ENCODE measurements at places on chromosomes 13 and 19.
A peak's percentile ranks its signal among the peaks of the same experiment; 100 is the strongest.

DNA sequence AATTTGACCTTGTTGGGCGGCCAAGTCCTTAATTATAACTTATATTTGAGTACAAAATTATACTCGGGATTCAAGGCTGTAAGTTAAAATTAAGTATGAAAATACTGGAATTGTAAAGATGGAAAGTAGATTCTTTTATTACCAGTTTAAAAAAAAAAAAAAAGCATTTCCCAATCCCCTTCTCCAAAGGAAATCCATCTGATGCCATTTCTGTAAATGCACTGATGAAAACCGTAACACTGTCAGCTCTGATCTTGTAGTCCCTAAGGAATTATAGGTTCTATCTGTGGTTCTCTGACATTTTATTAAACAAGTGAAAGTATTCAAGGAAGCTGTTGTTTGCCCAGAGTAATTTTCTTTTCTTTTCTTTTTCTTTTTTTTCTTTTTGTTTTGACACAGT lies 41.6 kb upstream of the HNRNPA1L2 start:
- no peak for DNase-seq

GRCh38 chr19:56917998-56918397 lies 77.5 kb upstream of the PEG3 start:
- no peak for DNase-seq

- DNase-seq: no peak
These were observed 22.1 kb downstream of the CACNA1A start for GRCh38 chr19:13484166-13484565.

GRCh38 chr19:50461066-50461875 lies 15.0 kb upstream of the EMC10 start:
- peak; percentile 62 for DNase-seq

- no peak for DNase-seq
These were observed 927 bp upstream of the TSHZ3 start for GRCh38 chr19:31350033-31350692.

- DNase-seq: no peak
These were observed 118.4 kb downstream of the RAB20 start for GRCh38 chr13:110442930-110443621.

DNA sequence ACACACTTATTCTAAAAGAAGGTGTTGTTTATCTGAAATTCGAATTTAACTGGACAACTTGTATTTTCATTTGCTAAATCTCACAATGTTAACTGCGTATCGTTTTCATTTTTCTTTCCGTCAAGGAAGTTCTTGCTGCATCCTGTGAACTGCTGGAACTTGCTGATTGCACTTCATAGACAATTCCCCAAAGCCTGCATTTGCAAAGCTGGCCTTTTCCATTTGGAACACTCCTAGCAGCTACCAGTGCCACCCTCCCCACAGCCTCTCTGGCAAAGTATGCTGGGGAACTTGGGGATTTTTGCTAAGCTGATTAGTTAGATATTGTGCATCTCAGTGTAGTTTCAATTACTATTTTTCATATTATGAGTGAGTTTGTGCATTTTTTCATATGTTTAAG lies 20.4 kb upstream of the ARGLU1 start:
- no peak for DNase-seq
